ENCODE measurements at places on chromosomes 3 and 15. TPM values are rescaled to one million over a fixed set of nuclear protein-coding genes. Genes with fewer than 3 reads are reported as not detected.

DNA sequence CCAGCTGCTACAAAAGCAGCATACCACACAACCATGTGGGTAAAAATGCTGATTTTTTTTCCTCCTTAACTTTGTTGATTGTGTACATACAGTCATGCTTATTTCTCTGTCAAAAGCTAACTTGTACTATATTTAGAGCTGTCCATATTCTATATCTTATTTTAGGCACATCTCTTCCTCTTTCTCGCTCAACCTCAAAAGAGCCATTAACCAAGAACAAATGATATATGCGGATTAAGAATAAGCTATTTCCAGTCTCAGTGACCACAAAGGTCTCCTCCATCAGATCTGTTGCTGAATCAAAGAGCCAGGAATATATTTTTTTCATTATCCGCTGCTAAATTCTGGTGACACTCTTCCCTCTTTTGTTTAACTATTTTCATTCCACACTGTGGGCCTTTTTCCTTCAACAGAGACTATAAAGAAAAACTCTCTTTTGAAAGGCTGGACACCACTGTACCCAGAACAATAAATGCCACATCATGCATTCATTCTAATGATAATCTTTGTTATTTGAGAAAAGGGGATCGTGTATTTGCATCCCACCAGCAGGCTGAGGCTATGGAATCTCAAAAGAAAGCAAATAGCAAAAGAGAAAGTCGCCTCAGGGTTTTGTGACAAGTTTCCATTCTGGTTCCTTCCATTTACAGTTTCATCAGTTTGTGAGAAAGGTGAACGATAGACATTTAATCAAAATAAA, 8.0 kb downstream of the TMEM212 start:
- H3K27me3 ChIP-seq, result no peaks in the 10 kb centered on the region
- H3K4me1 ChIP-seq, result no peaks in the 10 kb centered on the region
- DNase-seq, result no peak

DNA sequence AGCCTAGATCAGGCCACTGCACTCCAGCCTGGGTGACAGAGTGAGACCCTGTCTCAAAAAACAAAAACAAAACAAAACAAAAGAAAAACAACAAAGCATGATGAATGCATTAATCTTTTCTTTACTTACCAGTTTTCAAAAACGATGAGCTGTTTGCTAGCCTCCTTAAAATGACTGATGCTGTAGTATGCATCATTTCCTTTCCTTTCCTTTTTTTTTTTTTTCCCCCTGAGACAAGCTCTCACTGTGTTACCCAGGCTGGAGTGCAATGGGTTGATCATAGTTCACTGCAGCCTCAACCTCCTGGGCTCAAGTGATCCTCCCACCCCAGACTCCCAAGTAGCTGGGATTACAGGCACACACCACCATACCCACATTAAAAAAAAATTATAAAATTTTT, 202.0 kb downstream of the ADAMTSL3 start:
- H3K27me3 ChIP-seq, result no peaks in the 10 kb centered on the region
- H3K4me1 ChIP-seq, result no peaks in the 10 kb centered on the region
- no peaks in the 10 kb centered on the region for H3K36me3 ChIP-seq
- DNase-seq, result no peak

GRCh38 chr15:25065286-25065685, 110.5 kb downstream of the SNRPN start:
- peak; percentile 3 for DNase-seq
- H3K4me3 ChIP-seq, result no peak overlapping the region
- no peaks in the 10 kb centered on the region for H3K4me1 ChIP-seq
- no peaks in the 10 kb centered on the region for H3K27me3 ChIP-seq
- no peak overlapping the region for H3K27ac ChIP-seq

DNA sequence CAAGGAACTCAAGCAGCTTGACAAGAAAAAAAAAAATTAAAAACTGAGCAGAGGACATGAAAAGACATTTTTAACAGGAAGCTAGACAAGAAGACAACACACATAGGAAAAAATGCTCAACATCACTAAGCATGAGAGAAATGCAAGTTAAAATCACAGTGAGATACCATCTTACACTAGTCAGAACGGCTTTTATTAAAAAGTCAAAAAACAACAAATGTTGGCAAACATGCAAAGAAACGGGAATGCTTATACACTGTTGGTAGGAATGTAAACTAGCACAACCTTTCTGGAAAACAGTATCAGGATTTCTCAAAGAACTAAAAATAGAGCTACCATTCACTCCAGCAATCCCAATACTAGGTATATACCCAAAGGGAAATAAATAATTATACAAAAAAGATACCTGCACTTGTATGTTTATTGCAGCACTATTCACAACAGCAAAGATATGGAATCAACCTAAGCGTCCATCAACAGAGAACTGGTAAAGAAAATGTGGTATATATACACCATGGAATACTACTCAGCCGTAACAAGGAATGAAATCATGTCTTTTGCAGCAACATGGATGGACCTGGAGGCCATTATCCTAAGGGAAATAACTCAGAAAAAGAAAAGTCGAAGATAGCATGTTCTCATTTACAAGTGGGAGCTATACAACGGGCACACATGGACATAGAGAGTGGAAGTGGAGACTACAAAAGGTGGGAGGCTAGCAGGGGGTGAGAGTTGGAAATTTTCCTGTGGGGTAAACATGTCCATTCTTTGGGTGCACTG, 5.2 kb downstream of the GOLIM4 start:
- no peaks in the 10 kb centered on the region for H3K36me3 ChIP-seq
- no peak overlapping the region for H3K4me3 ChIP-seq
- no peaks in the 10 kb centered on the region for H3K27me3 ChIP-seq
- no peak overlapping the region for H3K27ac ChIP-seq
- DNase-seq, result no peak

DNA sequence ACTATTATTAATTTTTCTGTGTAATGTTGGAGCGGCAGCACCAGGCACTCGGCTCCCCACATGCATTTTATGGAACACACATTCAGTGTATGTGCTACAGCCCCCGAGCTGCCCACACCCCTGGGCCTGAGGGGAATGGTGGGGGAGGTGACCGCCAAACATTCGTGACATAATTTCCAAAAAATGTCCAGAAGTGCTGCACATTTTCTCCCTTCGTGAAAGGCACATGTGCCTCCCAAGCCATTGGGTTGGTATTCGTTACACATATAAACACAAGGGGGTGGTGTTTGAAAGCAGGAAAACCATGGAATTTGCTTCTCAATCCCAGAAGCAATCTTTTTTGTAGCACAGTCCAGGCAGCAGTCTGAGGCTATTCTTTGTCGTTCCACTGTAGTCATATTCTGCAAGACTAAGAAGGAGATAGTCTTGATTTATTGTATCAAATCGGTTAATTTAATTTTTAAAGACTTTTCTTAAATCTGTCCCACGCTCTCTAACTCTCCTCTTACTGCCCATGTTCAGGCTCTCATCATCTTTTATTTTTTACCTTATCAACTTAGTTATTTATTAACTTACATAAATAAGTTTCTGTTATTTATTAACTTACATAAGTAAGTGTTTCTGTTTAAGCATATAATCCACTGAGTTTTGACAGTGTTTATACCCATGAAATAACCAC, 39.2 kb upstream of the POLR2M start:
- no peaks in the 10 kb centered on the region for H3K4me1 ChIP-seq
- no peak overlapping the region for H3K4me3 ChIP-seq
- H3K27ac ChIP-seq, result no peak overlapping the region
- H3K27me3 ChIP-seq, result no peaks in the 10 kb centered on the region
- DNase-seq, result no peak

EIF4G1 gene
- total RNA-seq, result 679 TPM

DNA sequence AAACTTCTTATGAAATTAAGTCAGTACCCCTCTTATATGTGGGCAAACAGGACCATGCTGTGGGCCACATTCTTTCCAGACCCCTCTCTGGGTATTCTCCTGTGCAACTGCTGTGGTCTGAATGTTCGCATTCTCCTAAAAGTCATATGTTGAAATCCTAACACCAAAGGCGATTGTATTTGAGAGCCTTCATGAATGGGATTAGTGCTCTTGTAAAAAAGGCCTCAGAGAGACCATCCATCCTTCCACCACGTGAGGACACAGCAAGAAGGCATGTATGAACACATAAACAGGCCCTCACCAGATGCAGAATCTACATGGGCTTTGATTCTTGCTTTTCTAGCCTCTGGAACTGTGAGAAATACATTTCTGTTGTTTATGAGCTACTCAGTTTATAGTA, 68.0 kb upstream of the NAALADL2 start:
- H3K27me3 ChIP-seq, result no peaks in the 10 kb centered on the region
- H3K4me1 ChIP-seq, result no peaks in the 10 kb centered on the region
- H3K4me3 ChIP-seq, result no peak overlapping the region
- no peak for DNase-seq

GRCh38 chr15:90268415-90268814, 2.9 kb downstream of the NGRN start:
- H3K27me3 ChIP-seq, result no peaks in the 10 kb centered on the region
- no peak overlapping the region for H3K4me3 ChIP-seq
- H3K36me3 ChIP-seq, result no peaks in the 10 kb centered on the region
- no peak for DNase-seq

DNA sequence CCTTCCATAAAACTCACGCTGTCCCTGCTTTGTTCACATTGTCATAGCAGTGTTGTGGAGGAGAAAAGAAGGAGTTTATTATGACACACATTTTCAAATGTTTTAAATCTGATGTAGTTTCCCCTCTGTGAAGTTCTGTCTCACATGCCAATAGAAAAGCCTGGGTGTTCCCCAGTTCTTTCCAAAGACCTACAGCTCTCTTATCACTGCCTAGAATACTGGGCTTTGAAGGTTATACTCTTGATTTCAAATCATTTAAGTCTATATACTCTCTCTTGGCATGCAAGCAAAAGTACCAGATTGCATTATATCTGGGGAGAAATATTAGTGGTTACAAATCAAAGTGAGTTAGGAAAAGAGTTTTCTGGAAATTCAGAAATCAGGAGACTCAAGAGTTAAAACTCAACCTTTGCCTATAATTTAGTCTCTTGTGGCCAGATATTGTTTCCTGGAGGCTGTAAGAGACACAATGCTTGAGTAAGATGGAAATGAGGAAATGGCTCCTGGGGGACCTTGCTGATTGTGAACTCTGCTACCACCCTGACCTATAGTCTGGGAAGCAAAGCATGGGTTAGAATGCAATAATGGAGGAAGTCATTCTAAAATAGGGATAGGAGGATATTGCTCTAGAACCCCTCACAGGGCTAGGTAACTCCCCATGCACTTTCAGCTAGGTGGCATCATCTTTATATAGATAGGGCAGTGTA, 182.8 kb downstream of the KCNAB1 start:
- H3K4me1 ChIP-seq, result no peaks in the 10 kb centered on the region
- no peaks in the 10 kb centered on the region for H3K36me3 ChIP-seq
- no peak for DNase-seq
- H3K4me3 ChIP-seq, result no peak overlapping the region
- no peak overlapping the region for H3K27ac ChIP-seq

SERINC4 gene
- total RNA-seq, result 0.29 TPM

DNA sequence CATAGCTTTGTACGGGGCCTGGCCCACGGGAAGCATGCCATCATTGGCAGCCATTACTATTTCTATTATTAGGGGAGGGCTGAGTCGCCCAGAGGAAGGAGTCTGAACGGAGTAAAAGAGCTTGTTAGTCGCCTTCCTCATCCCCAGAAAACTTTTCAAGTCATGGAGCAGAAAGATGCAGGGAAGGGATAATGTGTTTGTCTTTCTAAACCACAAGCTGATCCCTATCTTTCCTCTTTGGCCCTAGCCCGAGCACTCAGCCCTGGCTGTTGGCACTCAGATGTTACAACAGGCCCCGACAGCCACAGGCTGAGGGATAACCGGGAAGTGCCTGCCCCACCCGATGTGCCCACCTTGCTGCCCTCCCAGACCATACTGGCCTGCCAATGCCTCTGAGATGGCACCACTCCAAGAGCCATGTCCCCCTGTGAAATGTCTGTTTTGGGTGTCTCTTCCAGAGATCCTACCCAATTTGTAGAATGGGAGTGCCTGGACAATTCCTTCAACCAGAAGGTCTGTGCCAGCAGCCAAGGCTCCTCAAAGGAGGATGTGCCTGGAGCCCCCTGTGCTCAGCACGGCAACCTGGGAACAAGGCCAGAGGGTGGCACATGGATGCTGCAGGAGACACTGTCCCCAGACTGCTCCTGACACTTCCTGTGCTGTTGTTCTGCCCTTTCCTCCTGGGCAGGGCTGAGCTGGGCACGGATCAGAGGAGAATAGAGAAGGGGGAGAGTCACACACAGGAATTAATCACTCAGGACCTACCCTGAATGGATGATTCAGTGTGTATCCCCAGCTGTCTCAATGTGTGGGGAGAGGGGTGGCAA, 10.8 kb downstream of the PAK6 start:
- no peaks in the 10 kb centered on the region for H3K27me3 ChIP-seq
- peaks cover 6% of the 10 kb centered on the region for H3K4me1 ChIP-seq
- no peaks in the 10 kb centered on the region for H3K36me3 ChIP-seq
- no peak overlapping the region for H3K27ac ChIP-seq
- H3K4me3 ChIP-seq, result no peak overlapping the region
- DNase-seq, result no peak

DNA sequence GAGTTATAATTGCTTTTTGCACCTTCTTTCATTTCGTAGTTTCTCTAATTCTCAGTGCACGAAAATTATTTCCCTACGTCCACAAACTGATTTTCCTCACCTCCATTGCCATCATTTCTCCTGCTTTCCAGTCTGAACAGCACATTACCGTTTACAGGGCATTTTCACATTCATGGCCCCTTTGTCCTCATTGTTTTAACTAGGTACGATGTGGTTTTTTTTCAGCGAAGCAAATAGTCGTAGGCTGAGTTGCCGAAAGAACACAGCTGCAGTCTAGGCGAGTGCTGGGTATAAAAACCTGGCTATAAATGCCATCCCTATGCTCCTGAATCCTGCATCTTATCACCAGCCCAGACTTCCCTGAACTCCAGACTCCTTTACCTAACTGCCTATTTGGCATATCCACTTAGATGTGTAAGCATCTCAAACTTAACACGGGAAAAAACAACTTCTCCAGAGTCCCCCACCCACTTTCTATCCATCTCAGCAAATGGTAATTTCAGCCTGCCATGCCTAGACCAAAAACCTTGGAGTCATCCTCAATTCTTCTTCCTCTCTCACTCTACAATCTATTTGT, 691 bp upstream of the FSIP1 start:
- no peak for DNase-seq
- peaks cover 14% of the 10 kb centered on the region for H3K4me1 ChIP-seq
- H3K27me3 ChIP-seq, result no peaks in the 10 kb centered on the region
- H3K27ac ChIP-seq, result peak overlapping the region; percentile 68
- peak overlapping the region; percentile 99 for H3K4me3 ChIP-seq
- H3K36me3 ChIP-seq, result no peaks in the 10 kb centered on the region

KBTBD13 gene
- 1.2 TPM for total RNA-seq

- no peak overlapping the region for H3K27ac ChIP-seq
- no peaks in the 10 kb centered on the region for H3K36me3 ChIP-seq
- no peaks in the 10 kb centered on the region for H3K27me3 ChIP-seq
- no peak overlapping the region for H3K4me3 ChIP-seq
- H3K4me1 ChIP-seq, result no peaks in the 10 kb centered on the region
- no peak for DNase-seq
These were observed 129.8 kb downstream of the SATB1 start for GRCh38 chr3:18295171-18295920.

- H3K4me1 ChIP-seq, result no peaks in the 10 kb centered on the region
- no peak overlapping the region for H3K4me3 ChIP-seq
- H3K27ac ChIP-seq, result no peak overlapping the region
- no peaks in the 10 kb centered on the region for H3K36me3 ChIP-seq
These were observed 11.9 kb upstream of the CLASP2 start for GRCh38 chr3:33729993-33730392.

ROPN1 gene
- not detected for total RNA-seq

GATM gene
- 18.0 TPM for total RNA-seq

C3orf85 gene
- total RNA-seq, result not detected

GRCh38 chr15:31435261-31435911, 108.8 kb downstream of the KLF13 start:
- peaks cover 14% of the 10 kb centered on the region for H3K4me1 ChIP-seq
- H3K4me3 ChIP-seq, result no peak overlapping the region
- no peaks in the 10 kb centered on the region for H3K36me3 ChIP-seq
- H3K27me3 ChIP-seq, result no peaks in the 10 kb centered on the region
- peak; percentile 81 for DNase-seq

EPHB3 gene
- total RNA-seq, result 0.13 TPM

ABI3BP gene
- total RNA-seq, result 15.3 TPM

All from gastrocnemius medialis (tissue), 4 donors.